ENCODE measurements at places on chromosomes 3 and 15. TPM values are rescaled to one million over a fixed set of nuclear protein-coding genes. Genes with fewer than 3 reads are reported as not detected.

DNA sequence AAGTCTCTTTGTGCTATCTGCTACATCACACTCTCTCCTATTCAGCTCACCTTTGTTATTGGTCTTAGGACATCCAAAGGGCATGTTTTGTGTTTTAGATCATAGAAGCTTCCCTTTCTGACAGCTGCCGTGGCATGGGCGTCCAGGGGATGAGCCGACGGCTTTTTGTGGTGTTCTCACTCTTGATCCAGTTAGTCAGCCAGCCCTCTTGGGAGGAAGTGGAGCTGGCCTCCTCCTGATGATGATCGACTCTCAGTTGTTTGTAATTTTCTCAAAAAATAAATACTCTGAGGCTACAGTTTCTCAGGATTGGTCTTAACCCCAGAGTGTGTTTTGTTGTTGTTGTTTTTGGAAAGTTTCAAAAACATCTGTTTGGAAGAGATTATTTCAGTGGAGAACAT is 34.4 kb downstream of the BOC start:
- no peak for DNase-seq
- no peaks in the 10 kb centered on the region for H3K27me3 ChIP-seq
- peak overlapping the region; percentile 24 for H3K27ac ChIP-seq
- no peak overlapping the region for H3K4me3 ChIP-seq
- H3K36me3 ChIP-seq, result no peaks in the 10 kb centered on the region

DNA sequence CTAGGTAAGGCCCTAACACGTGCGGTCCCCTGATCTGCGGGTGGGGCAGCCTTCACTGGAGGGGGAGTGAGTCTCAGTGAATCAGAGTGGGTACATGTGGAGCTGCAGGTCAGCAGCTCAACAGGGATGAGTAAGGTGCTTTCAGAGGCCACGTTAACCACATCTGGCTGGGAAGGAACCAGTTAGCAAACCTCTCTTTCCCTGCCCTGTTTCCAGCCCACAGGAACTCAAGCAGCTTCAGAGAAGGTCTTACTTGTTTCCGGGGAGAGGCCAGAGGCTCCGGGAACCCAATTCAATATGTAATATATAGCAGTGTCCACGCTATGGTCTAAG is 175.3 kb downstream of the XXYLT1 start:
- DNase-seq, result no peak
- no peak overlapping the region for H3K27ac ChIP-seq
- no peak overlapping the region for H3K4me3 ChIP-seq
- no peaks in the 10 kb centered on the region for H3K27me3 ChIP-seq
- H3K4me1 ChIP-seq, result peaks cover 9% of the 10 kb centered on the region

DNA sequence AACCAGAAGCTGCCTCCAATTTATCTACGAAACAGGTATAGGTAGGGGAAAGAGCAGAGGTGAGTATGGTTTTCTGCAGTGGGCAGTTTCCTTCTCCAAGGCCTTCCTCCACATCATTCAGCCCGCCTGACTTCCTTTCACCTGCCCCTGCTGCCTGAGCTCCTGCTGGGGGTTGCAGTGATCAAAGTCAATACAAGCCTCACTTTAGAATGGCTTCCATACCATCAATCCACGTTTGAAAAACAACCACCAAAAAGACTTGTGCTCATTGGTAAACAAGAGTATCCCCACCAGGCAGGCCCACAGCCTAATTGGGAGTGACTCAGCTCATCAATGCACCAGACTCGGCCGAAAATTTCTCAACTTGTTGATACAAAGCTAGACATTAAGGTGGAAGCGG is 159.9 kb downstream of the MAGI1 start:
- H3K36me3 ChIP-seq, result no peaks in the 10 kb centered on the region
- DNase-seq, result no peak
- no peak overlapping the region for H3K27ac ChIP-seq
- no peak overlapping the region for H3K4me3 ChIP-seq

- no peaks in the 10 kb centered on the region for H3K4me1 ChIP-seq
- peak overlapping the region; percentile 79 for H3K27ac ChIP-seq
- DNase-seq, result peak; percentile 83
- H3K36me3 ChIP-seq, result peaks cover 3% of the 10 kb centered on the region
Measured at GRCh38 chr3:69200384-69201068, 78.1 kb upstream of the LMOD3 start.

GRCh38 chr3:110625201-110625747 is 446.3 kb upstream of the NECTIN3 start:
- no peak overlapping the region for H3K4me3 ChIP-seq
- no peak overlapping the region for H3K27ac ChIP-seq
- peak; percentile 59 for DNase-seq
- no peaks in the 10 kb centered on the region for H3K4me1 ChIP-seq
- H3K27me3 ChIP-seq, result no peaks in the 10 kb centered on the region

DNA sequence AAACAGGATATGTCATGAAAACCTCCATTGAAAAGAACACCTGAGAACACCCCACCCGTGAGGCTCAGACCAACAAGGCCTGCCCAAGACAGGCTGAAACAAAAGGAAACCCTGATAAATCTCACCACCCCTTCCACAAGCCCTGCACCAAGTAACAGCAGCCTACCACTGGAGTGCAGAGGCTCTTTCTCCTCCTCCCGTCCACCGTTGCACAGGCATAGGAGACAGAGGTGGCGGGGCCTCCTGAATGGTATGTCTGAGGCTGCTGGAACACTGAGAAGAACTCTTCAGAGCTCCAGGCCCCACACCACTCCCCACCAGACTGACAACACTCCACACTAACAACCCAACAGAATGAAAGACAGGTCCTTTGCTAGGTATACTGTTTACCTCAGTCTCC is 21.4 kb downstream of the CHDH start:
- no peak overlapping the region for H3K4me3 ChIP-seq
- H3K27ac ChIP-seq, result no peak overlapping the region
- DNase-seq, result no peak
- no peaks in the 10 kb centered on the region for H3K4me1 ChIP-seq
- peaks cover 6% of the 10 kb centered on the region for H3K36me3 ChIP-seq

DNA sequence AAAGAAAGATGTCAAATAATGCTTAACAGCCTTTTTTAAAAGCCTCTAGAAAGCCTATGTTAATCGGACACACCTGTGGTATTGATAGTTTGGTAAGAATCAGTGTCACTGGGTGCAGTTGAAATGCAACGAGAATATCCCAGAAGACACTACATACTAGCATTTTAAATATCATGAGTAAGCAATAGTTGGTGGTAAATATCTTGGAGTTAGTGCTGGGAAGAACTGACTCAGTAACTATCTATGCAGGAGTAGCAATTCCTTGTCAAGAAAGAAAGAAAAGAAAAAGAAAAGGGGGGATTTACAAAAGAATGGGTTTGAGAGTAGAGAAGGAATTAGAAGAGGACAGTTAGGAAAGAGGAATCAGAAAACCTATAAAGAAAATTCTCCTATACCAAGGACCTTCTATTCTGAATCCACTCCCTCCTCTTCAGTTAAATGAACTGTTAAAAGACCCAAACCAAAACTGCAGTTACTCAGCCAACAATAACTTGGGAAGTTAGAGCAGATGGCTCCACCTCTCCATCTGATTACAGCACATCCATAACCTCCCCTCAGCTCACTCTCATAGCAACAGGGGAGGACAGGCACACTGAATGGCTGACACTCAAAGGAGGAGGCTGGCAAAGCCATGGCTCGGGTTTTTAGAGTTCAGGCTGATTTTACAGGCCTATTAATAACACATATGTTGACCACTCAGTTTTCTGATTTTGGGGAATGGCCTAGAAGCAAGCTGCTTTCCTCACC is 207.6 kb upstream of the MDFIC2 start:
- H3K27ac ChIP-seq, result no peak overlapping the region
- H3K27me3 ChIP-seq, result no peaks in the 10 kb centered on the region
- H3K36me3 ChIP-seq, result no peaks in the 10 kb centered on the region
- no peaks in the 10 kb centered on the region for H3K4me1 ChIP-seq
- no peak overlapping the region for H3K4me3 ChIP-seq

- H3K4me1 ChIP-seq, result peaks cover 6% of the 10 kb centered on the region
- DNase-seq, result no peak
- no peaks in the 10 kb centered on the region for H3K27me3 ChIP-seq
Measured at GRCh38 chr15:75211436-75212199, 9.9 kb downstream of the C15orf39 start.

DNA sequence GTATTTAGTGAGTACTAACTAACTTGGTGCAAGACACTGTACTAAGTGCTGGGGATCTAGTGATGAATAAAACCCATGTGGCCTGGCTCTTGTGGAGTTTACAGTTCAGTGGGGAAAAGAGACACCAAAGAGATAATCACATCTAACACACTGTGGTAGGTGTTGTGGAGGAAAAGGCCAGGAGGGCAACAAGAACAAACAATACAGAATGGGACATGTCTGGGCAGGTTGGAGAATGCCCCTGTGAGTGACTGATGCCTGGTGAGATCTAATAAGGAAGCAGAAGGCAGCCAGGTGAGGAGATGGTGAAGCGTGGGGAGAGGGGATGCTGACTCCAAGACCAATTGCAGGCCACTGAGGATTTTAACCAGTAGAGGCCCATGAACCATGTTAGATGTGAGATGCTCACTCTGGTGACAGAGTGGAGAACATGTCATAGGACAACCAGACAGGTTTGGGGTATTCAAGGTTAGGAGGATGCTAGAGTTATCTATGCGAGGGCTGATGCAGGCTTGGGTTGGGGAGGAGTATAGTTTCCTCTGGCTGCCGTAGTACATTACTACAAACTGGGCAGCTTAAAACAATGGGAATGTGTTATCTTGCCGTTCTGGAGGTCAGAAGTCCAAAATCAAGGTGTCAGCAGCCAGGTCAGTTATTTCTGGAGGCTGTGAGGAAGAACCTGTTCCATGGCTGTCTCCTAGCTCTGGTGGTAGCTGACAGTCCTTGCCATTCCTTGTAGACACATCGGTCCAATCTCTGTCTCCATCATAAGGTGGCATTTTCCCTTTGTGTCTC is 81.4 kb downstream of the ARNT2 start:
- DNase-seq, result no peak
- no peaks in the 10 kb centered on the region for H3K27me3 ChIP-seq
- H3K4me1 ChIP-seq, result peaks cover 7% of the 10 kb centered on the region
- H3K27ac ChIP-seq, result no peak overlapping the region

GRCh38 chr3:24631481-24631880 is 136.8 kb upstream of the THRB start:
- H3K4me1 ChIP-seq, result no peaks in the 10 kb centered on the region
- no peaks in the 10 kb centered on the region for H3K27me3 ChIP-seq
- no peaks in the 10 kb centered on the region for H3K36me3 ChIP-seq
- H3K27ac ChIP-seq, result no peak overlapping the region
- no peak overlapping the region for H3K4me3 ChIP-seq

DNA sequence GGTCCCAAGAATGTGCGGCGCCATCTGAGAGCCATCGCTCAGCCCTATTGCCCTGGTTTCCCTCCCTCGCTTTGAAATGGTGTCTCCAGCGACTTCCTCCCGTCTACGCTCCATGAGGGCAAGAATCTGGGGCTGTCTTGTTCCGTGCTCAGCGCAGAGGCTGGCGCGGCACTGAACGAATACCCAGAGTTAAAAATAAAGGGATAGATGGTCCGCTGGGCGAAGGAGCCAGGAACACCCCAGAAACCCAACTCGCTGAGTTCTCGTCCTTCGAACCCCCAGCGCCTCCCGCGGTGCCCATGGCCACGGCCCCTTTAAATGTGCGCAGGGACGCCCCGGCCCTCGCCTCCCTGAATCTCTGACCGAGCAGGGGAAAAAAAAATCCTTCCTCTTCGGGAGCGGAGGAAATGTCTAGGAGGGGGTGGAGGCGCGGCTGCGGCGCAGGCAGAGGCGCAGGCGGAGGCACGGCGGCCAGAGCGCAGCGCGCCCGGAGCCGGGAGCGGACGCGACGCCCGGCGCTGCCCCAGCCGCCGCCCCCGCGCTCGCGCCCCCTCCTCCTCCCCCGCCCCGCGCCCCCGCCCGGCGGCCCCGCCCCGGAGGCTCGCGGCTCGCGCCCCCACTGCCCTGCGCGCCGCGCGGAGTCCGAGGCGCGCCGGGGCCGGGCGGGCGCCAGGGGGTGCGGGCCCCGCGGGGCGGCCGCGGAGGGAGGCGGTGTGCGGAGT is 8.5 kb upstream of the FGD5 start:
- peaks cover 7% of the 10 kb centered on the region for H3K4me1 ChIP-seq
- H3K36me3 ChIP-seq, result no peaks in the 10 kb centered on the region
- peak overlapping the region; percentile 80 for H3K4me3 ChIP-seq

GRCh38 chr3:112167758-112168157 is 34.7 kb upstream of the GCSAM start:
- no peaks in the 10 kb centered on the region for H3K4me1 ChIP-seq
- no peak overlapping the region for H3K4me3 ChIP-seq
- no peaks in the 10 kb centered on the region for H3K27me3 ChIP-seq
- H3K27ac ChIP-seq, result no peak overlapping the region

DNA sequence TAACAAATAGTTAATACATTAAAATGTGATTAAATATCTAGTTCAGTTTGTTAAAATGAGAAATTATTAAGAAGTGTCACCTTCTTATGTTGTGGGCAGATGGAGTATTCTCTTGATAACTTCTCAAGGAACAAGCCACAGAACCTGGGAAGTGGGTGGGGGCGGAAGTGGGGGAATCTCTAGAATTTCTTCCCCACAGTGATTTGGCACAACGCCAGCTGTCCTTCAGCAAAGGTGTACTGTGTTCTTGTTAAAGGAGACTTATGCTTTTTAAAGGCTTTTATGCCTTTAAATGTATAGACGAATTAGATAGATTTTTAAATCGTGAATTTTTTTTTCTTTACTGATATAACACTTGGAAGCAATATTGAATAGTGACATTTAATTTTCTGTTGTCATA is 42.4 kb downstream of the SEC22A start:
- H3K4me1 ChIP-seq, result peaks cover 3% of the 10 kb centered on the region
- no peak overlapping the region for H3K4me3 ChIP-seq
- DNase-seq, result no peak
- no peaks in the 10 kb centered on the region for H3K27me3 ChIP-seq

DNA sequence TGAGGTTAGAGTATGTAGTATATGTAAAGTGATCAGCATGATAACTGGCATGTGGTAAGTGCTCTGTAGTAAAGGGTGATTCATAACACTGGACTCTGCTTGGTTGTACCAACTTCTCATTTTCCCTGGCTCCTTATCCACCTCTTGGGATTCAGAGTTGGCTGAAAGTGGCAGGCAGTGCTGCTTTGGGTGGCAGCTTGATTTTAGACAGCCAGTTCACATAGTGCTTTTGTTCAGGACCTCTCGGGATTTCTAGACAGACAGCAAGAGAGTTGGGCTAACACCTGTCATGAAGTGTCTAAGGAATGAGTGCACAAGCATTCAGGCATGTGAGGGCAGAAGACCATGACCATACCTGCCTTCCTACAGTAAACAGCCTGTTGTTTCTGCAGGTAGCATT is 69.0 kb downstream of the RBM6 start:
- H3K27me3 ChIP-seq, result no peaks in the 10 kb centered on the region
- H3K36me3 ChIP-seq, result no peaks in the 10 kb centered on the region
- DNase-seq, result no peak
- no peak overlapping the region for H3K4me3 ChIP-seq
- H3K27ac ChIP-seq, result no peak overlapping the region

The CFAP20DC gene
- total RNA-seq, result 3.2 TPM

The CIDEC gene
- not detected for total RNA-seq

The PIGZ gene
- 3.5 TPM for total RNA-seq

The CXCR6 gene
- 2.7 TPM for total RNA-seq

The SELENOS gene
- 66.0 TPM for total RNA-seq

The HAPLN3 gene
- total RNA-seq, result 11.2 TPM

The ZBED2 gene
- total RNA-seq, result 0.66 TPM
